ENCODE measurements at places on chromosomes 3 and 15. TPM values are rescaled to one million over a fixed set of nuclear protein-coding genes. Genes with fewer than 3 reads are reported as not detected.

Gene SLC12A1
- 0.20 TPM for total RNA-seq

DNA sequence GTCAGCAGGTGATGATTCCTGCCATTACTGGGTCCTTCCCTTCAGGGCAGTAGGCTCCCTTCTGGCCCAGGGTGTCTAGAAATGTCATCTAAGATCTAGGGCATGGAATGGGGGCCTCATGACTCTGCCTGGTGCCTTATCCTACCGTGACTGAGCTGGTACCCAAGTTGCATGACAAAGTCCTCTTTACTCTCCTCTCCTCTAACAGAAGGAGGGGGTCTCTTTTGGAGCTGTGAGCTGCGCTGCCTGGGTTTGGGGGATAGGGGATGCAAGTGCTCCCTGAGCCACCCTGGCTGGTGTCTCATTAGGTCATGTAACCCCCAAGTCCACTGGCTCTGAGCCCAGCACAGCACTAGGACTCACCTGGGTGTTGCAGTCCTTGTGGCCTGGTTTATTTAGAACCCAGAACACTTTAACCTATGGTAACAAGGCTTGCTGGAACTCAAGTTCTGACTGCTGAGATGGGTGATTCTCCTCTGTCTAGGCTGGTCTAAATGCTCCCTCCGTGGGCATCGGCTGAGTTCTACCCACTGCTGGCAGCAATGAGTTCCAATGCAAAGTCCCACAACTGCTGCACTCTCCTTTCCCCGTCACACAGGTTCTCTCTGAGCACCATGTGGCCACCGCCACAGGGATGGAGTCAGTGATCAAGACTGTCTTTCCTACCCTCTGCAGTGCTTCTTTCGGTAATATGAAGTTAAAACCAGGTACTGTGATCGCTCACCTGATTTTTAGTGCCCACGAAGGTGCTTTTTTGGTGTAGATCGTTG is 34.0 kb downstream of the XXYLT1 start:
- no peak for DNase-seq

DNA sequence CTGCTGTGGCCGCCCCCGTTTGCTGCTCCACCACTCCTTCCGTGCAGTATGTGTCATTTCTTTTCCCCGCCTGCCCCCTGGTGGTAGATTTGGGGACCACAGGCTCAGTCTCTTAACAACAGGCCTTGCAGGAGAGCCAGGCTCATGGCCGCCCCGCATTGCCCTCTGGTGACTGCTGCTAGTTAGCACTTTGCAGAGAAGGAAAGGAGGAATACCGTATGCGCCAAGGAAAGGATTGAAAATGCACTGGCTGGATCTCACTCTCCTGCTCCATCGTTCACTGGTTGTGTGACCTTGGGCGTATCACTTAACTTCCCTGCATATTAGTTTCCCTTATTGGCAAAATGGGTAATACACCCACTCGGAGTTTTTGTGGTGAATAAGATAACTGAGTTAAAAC is 39.3 kb upstream of the PXYLP1 start:
- DNase-seq, result peak; percentile 100

DNA sequence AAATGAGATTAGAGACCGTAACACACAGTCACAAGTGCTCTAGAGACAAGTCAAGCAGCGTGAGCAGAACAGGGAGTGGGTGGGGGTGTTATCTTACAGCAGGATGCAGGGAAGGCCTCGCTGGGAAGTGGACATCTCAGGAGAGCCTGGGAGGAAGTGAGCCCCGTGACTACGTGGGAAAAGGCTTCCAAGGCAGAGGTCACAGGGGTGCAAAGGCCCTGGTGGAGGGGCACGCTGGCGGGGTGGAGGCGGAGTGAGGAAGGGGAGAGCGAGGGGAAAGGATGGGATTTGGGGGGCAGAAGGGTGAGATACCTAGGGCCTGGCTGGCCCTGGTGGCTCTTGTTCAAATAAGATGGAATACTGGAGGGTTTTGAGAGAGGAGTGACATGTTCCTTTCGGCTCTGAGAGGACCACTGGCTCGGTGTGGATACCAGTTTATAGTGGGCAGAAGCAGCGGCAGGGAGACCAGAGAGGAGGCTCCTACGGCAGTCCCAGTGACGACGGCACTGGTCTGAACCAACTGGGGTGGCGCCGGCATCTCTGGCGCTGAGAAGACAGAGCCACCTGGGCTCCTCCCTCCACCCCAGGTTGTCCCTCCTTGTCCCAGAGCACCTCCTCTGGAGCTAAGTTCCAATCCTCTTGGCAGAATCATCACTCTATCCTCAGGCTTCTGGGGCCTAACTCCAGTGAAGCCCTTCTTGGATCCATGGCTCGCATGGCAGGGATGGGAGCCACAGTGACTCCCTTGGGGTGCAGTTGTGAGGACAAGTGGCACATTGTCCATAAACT is 266.2 kb upstream of the LYSMD4 start:
- DNase-seq, result no peak

Gene GASK1A
- 2.1 TPM for total RNA-seq

GRCh38 chr3:122987231-122987630 is 40.3 kb downstream of the SEMA5B start:
- no peak for DNase-seq

GRCh38 chr3:32383136-32383711 is 8.4 kb upstream of the CMTM7 start:
- no peak for DNase-seq
